Muscle of leg (tissue), 16 donors: ENCODE measurements at places on chromosomes 2 and 18.
A peak's percentile ranks its signal among the peaks of the same experiment; 100 is the strongest.

- DNase-seq, result no peak
These were observed 177.7 kb upstream of the OSR1 start for GRCh38 chr2:19536136-19536535.

- no peak for DNase-seq
These were observed 32.8 kb downstream of the CYBRD1 start for GRCh38 chr2:171554991-171555615.

- peak; percentile 83 for DNase-seq
These were observed 285.1 kb upstream of the SLC14A2 start for GRCh38 chr18:45330170-45330594.

- peak; percentile 59 for DNase-seq
These were observed at the start of gene VAMP5 for GRCh38 chr2:85584354-85584856. TSS of gene VAMP5 (plus strand) at chr2:85584431. CDS start at chr2:85584491, 60 bp downstream.

GRCh38 chr2:50612306-50612705 lies 419.6 kb downstream of the NRXN1 start:
- no peak for DNase-seq

DNA sequence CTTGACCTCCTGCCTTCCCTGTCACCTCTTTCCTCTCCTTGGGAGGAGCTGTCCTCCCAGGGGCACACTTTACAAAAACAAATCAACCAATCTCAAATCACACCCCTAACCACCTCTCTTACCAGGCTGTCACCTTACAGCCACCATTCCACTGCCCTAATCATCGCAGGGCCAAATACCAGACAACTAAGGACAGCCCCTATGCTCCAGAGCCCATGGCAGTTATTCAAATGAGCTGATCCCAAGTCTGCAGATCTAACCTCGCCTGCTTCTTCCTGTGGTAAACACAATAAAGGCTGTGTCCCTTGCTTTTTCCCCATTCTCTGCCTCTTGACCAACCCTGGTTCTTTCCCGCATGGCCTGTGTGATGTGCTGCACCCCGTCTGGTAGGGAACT lies 154.2 kb upstream of the CNTNAP5 start:
- peak; percentile 28 for DNase-seq

GRCh38 chr18:59300676-59301285 lies 17.7 kb downstream of the CPLX4 start:
- DNase-seq, result no peak

DNA sequence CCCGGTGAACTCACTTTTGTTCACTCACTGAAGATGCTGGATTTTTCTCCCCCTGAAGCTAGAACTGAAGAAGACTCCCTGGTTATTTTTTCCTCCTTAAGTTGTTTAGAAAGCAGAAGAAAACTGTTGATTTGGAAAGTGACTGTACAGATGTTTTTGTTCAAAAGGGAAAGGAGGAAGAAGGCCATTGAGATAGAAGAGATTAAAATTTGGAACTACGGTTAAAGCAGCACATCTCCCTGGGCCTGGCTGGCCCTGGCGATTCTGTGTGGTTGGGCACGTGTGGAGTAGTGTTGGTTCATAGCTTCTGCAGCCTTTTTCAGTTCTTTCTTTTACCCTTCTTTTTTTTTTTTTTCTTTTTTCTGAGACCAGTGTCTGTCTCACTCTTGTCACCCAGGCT lies 109.2 kb downstream of the MAP4K4 start:
- DNase-seq, result peak; percentile 40

DNA sequence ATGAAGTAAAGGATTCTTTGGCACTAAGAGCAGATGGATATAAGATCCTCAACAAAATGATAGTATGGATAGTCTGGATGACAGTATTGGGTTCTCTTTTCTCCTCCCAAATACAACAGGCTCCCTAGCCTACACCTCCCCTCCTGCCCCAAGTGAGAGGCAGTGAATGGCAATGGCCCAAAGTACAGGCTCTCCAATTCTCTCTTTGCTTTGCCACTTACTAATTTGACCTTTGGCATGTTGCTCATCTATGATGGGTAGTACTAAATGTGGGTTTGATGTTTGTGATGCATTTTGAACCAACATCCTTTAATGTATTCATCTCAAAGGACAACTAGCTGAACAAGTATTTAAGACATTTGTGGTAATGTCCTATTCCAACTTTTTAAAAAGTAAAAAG lies 65.9 kb downstream of the EIF5B start:
- no peak for DNase-seq

DNA sequence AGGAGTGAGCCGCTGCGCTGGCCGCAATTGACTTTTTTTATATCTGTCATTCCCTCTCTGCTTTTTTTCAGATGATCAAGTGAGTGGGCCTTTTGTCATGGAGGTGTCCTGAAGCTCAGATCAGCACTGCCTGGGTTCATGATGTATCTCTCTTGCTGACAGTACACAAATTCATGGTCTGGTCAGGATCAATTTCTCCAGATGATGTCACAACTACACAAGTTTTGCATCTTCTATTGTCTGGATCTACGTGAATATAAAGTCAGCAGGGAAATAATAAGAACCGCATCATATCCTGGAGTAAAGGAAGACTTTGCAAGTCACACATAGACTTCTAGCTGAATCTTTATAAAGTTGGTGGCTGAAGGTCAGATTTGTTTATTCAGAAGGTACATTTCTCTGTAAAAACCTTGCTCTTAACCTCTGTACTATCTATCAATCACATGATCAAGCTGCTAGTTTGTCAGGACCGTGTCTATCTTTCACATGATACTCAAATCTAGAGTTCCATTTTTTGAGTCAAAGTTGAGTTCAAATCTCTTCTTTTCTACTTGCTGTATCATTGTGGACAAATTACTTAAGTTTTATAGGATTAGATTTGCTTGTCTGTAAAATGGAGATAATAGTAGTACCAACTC lies 13.1 kb upstream of the CD28 start:
- DNase-seq, result no peak

DNA sequence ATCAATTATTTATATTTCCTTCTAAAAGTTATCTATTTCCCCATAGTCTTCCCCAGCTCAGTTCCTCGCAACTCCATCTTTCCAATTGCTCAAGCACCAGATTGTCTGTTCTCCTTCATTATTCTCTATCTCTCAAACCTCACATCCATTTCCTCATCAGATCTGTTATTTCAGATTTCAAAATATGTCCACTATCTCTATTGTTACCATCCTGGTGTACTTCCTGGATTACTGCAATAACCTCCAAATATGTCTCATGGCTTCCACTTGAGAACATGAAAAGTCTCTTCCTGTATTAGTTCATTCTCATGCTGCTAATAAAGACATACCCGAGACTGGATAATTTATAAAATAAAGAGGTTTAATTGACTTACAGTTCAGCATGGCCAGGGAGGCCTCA lies 641.7 kb upstream of the ZEB2 start:
- DNase-seq, result no peak

DNA sequence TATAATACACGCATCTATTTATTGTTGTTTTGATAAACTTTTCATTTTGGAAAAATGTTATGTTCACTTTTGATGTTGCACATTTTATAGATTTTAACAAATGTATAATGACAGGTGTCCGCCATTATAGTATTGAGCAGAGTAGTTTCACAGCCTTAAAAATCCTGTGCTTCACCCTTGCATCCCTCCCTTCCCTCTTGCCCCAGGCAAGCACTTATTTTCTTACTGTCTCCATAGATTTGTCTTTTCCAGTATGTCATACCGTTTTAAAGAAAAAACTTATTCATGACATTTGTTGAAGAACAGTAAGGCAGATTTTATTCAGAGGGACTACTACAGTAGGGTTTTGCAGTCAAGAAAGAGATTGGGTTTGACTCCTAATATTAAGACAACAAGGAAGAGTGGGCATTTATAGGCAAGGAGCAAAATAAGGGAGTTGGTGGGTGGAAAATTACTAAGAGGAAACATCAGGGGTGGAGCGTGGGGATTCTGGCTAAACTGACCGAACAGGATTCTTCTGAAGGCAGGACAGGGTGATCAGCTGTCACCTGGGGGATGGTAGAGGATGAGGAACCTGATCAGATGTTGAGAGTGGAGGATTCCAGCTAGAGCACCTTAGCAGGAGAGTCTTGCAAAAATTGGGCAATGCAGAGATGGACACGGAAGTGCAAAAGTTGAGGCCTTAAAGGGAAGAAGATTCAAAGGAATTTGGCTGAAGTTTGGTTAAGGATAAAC lies 108.8 kb downstream of the NCK2 start:
- DNase-seq, result no peak

DNA sequence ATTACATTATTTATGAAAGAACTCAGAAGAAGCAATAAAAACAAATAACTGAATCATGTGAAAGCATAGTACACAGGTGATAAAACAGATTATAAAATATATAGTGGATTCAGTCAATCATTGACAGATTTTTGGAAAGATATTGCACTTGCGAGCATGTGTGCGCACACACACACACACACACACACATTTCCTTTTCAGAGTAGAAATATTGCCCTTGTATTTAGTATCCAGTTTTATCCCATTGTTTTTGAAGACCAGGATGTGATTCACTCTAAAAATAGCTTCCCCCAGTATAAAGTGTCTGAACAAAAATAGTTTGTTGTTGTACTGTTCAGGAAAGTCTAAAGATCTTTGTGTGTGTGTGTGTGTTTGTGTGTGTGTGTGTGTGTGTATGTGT lies 145.5 kb downstream of the CALCRL start:
- DNase-seq, result peak; percentile 54

DNA sequence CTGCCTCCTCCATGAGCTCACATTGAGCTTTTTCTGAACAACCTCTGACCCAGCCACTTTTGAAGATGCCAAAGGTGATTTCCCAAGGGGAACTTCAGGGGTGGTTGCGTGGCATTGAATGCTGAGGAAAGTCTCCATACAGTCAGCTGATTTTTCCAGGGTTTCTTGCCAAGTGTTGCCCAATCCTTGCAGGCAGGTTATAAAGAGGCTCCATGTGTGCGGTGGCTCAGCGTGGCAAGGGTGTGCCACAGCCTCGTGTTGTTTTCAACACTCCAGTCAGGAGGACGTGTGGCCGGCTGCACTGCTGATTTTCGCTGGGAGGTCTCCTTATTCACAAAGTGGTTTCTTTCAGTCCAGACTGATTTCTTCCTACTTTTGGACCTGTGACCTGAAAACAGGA lies 81.4 kb upstream of the GATA6 start:
- DNase-seq, result no peak

- no peak for DNase-seq
These were observed 27.2 kb downstream of the ATP8B1 start for GRCh38 chr18:57775937-57776336.

- DNase-seq, result peak; percentile 13
These were observed 53.4 kb downstream of the SCN1A start for GRCh38 chr2:166074430-166074829.

- DNase-seq, result no peak
These were observed 46.5 kb downstream of the ATIC start for GRCh38 chr2:215358312-215358845.

- DNase-seq, result no peak
These were observed 14.0 kb downstream of the POU3F3 start for GRCh38 chr2:104867813-104868504.

DNA sequence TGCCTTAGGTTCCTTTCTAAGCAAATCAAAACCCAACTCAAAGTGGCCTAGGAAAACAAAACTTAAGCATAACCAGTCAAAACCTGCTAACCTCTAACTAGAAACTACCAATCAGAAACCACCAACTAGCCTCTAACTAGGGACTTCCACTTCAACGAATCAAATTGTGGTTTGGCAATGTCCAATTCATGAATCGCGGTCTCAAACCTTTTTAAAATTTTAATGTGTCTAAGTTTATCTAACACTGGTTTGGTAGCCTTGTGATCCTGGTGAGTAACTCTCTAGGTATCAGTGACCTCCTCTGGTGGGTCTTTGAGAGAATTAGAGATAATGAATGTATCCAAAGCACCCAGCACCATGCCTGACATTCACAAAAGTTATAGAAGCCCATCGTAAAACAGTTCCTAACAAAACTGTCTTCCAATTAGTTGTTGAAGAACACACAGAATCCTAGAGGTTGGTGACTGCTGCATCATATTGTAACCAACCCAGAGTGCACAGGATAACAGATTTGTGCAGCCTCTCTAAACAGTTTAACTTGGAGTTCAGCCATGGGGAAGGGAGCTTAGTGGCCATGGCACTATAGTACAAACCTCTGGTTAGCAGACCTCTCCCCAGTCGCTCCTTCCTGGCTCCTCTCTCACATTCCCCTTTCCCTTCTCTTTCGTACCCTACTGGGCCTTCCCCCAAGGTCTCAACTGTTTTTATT lies 45.2 kb upstream of the B3GNT2 start:
- no peak for DNase-seq

DNA sequence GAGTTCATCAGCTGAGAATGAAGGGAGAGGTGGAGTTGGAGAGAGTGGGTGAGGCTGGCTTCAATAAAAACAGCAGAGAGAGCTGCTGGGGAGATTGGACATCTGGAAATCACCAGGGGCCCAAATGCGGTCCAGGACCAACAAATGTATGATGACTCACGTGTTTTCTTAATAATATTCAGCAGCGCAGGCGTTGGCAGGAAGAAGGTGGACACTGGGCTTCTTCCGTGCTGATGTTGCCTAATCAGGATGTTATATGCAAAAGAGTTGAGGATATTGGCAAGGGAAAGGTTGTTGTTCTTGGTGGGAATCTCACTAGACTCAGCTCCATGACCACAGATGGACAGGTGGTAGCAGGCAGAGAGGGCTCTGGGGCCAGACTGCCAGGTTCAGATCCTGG lies 12.8 kb upstream of the PLA2R1 start:
- no peak for DNase-seq

GRCh38 chr2:236394571-236394970 lies 130.4 kb upstream of the ASB18 start:
- no peak for DNase-seq

DNA sequence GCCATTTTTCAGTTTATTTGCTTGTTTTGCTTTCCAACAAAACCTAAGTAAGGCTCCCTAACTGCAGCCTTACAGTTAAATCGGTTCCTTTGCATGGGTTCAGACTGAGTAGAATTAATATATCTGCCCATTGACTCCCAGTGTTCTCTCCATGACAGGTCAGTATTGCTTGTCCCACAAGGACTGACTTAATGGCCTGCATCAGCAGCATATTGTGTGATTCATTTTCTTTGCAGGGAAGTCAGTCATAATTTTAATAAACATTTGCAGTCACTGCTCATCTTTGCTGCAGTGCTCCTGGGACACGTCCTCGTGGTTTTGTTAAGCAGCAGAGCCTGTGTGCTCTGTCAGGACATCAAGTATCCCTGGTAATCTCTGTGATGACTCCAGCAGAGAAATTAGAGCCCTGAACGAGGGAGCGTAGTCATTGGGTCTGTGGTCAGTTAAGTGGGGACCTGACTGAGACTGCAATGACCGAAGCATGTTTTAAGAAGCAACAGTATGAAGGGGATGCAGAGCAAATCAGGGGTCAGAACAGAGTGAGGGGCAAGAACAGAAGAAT lies 93.3 kb downstream of the CDH20 start:
- peak; percentile 25 for DNase-seq

- DNase-seq, result no peak
These were observed 859.5 kb upstream of the CNTNAP5 start for GRCh38 chr2:123165616-123166015.

GRCh38 chr2:163802284-163802683 lies 66.5 kb upstream of the FIGN start:
- DNase-seq, result no peak

- no peak for DNase-seq
These were observed 95.2 kb upstream of the THUMPD2 start for GRCh38 chr2:39874236-39874635.

GRCh38 chr2:2566396-2567323 lies 235.6 kb upstream of the MYT1L start:
- DNase-seq, result no peak
